ENCODE measurements at places on chromosomes 11 and 22. TPM values are rescaled to one million over a fixed set of nuclear protein-coding genes. Genes with fewer than 3 reads are reported as not detected.

Gene ZNF280A
- not detected for total RNA-seq

Gene ISX
- not detected for total RNA-seq

Gene NNMT
- 821 TPM for total RNA-seq

Gene MGAT3
- total RNA-seq, result 1.8 TPM

Gene TRIM29
- not detected for total RNA-seq

Gene OSM
- total RNA-seq, result not detected

Gene MUC6
- not detected for total RNA-seq

Gene IMMP1L
- total RNA-seq, result 2.9 TPM

Gene ANO1
- not detected for total RNA-seq

Gene PANX3
- not detected for total RNA-seq

Gene NCAM1
- total RNA-seq, result 2.8 TPM

Gene TRIM6
- 0.72 TPM for total RNA-seq

Gene OR5B17
- not detected for total RNA-seq

Gene KDM4D
- 0.72 TPM for total RNA-seq
